DND-41 (cell line): ENCODE measurements at places on chromosomes 7 and 10.

GRCh38 chr7:55977831-55978230 is 13.4 kb downstream of the NIPSNAP2 start:
- no peak for DNase-seq
- no peaks in the 10 kb centered on the region for H3K4me1 ChIP-seq
- no peak overlapping the region for H3K27ac ChIP-seq
- H3K36me3 ChIP-seq = peaks cover 58% of the 10 kb centered on the region

DNA sequence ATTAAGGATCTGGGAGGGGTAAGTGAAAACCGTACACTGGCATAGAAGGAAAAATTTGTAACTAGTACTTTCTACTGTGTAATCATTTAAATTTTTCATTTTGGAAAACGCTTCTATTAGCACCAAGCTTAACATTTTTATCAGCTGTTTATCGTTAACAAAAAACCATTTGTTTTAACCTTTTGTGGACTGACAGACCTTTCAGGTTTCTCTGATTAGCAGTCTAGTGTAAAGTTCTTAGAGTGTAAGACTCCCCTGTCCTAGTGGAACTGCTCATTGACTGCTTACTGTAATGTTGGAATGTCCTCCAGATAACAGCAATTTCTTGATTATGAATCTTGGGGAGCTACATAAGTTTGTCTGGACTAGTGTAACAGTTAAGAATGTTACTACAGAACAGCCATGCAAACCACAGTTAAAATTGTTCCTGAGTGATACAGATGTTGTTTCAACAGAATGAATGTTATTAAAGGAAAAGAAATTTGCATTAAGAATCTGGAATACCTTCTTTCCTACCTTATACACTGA is 2.0 kb downstream of the DBF4 start:
- peak overlapping the region; percentile 96 for H3K27ac ChIP-seq
- peak overlapping the region; percentile 86 for H3K4me3 ChIP-seq
- H3K27me3 ChIP-seq = no peaks in the 10 kb centered on the region

DNA sequence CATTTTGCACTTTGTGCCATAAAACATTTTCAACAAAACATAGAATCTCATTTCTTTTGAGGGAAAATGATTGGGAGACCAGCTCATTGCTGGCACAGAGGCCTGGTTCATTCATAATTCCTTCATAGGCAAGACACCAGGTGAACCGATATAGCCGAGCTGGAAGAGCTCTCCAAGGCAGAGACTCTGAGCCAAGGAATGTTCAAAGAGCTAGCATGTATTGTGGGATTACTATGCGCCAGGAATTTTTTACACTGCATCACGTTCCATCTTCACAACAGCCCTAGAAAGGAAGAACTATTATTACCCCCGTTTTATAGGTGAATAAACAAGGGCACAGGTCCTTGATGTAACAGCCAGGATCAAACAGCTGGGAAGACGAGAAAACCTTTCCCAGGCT is 2.1 kb upstream of the IL6 start:
- H3K4me3 ChIP-seq = no peak overlapping the region
- DNase-seq = no peak
- H3K4me1 ChIP-seq = peaks cover 14% of the 10 kb centered on the region
- H3K27me3 ChIP-seq = peaks cover 46% of the 10 kb centered on the region
- no peak overlapping the region for H3K27ac ChIP-seq
- H3K36me3 ChIP-seq = no peaks in the 10 kb centered on the region

- H3K27ac ChIP-seq = no peak overlapping the region
- no peak for DNase-seq
- H3K4me1 ChIP-seq = no peaks in the 10 kb centered on the region
These were observed 44.2 kb upstream of the PIK3AP1 start for GRCh38 chr10:96764425-96765060.

DNA sequence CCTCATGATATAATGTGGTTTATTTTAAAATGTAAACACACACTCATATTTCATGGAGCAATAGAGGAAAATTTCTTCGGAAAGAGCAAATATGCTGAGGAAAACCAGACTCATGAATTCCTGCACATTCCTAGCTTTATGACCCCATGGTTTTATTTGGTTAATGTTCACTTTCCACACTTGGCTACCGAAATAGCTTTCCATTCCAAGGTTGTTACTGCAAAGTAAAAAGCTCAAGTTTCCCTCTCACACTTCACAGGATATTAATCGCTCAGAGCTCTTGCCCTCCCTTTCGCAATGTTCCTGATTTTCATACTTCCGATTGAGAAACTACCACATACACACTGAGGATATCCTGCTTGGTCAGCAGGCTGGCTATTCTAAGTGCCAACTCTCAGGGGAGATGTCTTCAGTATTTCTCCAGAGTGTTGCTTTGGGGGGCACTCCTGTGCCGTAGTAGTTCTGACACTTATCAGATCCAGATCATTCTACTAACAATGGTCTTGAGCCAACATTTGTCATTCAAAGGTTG is 77.5 kb upstream of the STEAP1B start:
- no peaks in the 10 kb centered on the region for H3K36me3 ChIP-seq
- H3K27me3 ChIP-seq = peaks cover 14% of the 10 kb centered on the region
- H3K27ac ChIP-seq = no peak overlapping the region
- no peaks in the 10 kb centered on the region for H3K4me1 ChIP-seq
